ENCODE measurements at places on chromosomes 7 and 10. TPM values are rescaled to one million over a fixed set of nuclear protein-coding genes. Genes with fewer than 3 reads are reported as not detected.

Gene SLC26A5
- 1.4 TPM for polyA plus RNA-seq

Gene CHAT
- not detected for polyA plus RNA-seq

Gene KBTBD2
- 65.9 TPM for polyA plus RNA-seq

Gene COMMD3
- polyA plus RNA-seq = 81.2 TPM

Gene HYAL4
- 0.93 TPM for polyA plus RNA-seq

Gene CNTNAP2
- polyA plus RNA-seq = 37.2 TPM

Gene CALHM1
- 0.06 TPM for polyA plus RNA-seq

Gene ZNF239
- polyA plus RNA-seq = 10.8 TPM

Measured in right lung (tissue), 10 donors.